ENCODE measurements at places on chromosomes 11 and 22. TPM values are rescaled to one million over a fixed set of nuclear protein-coding genes. Genes with fewer than 3 reads are reported as not detected.
A peak's percentile ranks its signal among the peaks of the same experiment; 100 is the strongest.

DNA sequence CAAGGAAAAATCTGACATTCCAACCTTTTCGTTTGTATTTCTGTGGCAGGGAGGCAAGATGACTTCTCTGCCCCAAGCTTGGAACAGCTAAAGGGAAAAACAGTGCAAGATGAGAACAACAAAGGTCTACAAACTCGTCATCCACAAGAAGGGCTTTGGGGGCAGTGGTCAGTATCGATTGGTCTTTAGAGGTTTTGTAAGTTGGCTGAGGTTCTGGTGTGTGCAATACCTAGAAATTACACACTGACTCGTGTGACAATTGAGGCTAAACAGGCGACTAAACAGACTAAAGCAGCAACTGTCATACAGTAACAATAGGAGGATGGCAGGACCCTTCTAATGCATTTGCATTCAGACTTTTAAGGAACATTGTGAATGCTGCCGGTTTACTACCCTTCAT lies 994 bp downstream of the DEPDC5 start:
- DNase-seq: peak; percentile 73

The LRRC32 gene
- total RNA-seq: 10.5 TPM

DNA sequence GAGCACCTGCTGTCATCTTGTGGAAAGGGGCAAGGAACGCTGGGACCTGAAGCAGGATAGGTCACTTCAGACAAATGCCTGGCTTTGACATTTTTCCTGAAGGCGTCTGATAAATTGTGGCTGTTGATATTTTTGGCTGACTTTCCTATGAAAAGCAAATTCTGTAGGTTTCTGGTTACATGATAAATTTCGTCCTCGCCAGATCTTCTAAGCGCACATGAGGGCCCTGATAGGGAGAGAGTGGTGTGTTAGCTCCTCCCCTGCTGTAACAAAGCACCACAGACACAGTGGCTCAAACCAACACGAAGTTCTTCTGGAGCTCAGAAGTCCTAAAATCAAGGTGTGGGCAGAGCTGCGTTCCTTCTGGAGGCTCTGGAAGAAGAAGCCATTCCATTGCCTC lies 19.6 kb downstream of the APOL4 start:
- DNase-seq: peak; percentile 10

The TSPAN18 gene
- total RNA-seq: 4.2 TPM

- peak; percentile 62 for DNase-seq
Observed at GRCh38 chr22:41285441-41285819, 557 bp downstream of the RANGAP1 start.

- DNase-seq: peak; percentile 31
Observed at GRCh38 chr11:44407211-44407996, 97.5 kb upstream of the ALX4 start.

GRCh38 chr11:30619767-30620166 lies 33.6 kb upstream of the MPPED2 start:
- no peak for DNase-seq

All from left lobe of liver (tissue), 2 donors.